Activated CD4-positive, alpha-beta T cell treated with anti-CD3 and anti-CD28 coated beads for 48 hours (primary cell): ENCODE measurements at places on chromosomes 6 and 20.

GRCh38 chr20:10110151-10110550 lies 75.4 kb downstream of the ANKEF1 start:
- no peak for DNase-seq

DNA sequence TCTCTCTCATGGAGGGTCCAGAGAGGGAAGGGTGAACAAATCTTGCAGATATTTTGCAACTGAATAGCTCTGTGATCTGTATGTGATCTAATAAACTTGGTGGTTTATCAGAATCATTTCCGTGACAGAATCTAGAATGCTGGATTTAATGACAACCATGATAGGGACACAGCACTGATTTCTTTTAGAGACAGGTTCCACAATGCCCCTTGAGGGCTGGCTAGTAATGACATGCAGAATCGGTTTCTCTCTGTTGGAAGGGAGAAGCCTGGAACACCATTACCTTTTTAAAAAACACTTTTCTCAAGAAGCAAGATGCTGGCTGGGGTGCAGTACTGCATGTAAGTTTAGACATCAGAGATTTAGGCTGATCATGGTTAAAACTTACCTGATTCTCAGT lies 313.4 kb downstream of the CDH26 start:
- no peak for DNase-seq

DNA sequence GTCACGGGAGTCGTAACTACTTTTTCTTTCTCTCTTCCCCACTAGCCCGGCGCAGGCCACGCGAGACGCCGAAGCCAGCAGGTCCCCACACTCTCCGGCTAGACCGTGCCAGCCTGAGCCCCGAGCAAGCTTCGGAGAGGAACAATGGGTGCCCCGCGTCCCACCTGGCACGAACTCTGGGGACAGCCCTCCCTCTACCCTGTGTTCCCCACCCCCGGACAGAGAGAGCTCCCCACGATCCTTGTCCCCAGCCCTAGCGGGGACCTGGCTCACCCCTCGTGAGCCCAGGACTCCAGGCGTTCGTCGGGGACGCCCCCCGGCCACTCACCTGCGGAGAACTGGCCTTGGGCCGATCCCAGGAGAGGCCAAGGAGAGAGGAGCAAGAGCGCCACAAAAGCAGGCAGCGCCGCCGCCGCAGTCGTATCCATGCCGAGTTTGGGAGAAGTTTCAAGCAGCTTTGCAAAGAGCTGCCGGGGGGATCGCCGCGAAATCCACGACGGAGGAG lies 416 bp downstream of the PTPRK start:
- peak; percentile 37 for DNase-seq

GRCh38 chr6:148311966-148312669 lies 30.5 kb upstream of the SASH1 start:
- no peak for DNase-seq

DNA sequence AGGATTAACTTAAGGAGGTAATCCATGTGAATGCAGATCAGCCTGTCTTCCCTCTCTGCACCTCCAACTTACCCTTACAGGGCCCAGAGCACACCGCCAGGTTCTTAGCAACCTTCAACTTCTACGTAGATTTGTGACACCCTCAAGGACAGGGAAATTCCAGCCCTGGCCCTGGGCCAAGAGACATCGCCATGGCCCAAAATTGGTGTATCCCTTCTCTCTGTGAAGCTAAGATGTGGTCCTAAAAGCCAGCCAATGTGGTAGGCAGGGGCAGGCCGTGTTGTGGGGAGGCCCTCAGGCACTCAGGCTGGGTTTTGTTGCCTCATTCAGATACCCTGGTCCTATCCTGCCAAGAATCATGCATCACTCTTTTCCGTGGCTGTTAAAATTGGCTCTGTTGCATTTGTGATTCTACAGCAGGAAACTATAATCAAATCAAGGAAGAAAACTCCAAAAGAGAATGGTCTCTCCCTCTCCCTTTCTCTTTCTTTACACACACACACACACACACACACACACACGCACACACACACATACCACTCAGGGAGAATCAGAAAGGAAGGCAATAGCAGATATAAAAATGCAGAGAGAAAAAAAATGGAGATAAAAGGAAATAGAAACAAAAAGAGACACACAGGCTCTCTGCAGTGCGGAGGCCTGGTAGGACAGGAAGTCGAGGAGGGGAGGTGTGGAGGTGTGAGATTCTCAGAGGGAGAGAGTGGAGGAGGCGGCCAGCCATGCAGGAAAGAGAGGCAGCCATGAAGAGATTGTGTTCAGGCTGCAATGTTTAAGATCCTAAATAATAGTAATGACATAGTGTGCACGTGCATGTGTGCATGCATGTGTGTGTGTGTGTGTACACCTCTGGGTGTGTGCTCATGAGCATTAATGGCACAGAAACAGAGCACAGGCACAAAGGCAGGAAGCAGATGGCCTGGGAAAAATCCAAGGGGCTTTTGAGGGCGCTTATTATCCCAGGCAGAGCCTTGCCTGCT lies 201.8 kb upstream of the LRFN2 start:
- peak; percentile 43 for DNase-seq

DNA sequence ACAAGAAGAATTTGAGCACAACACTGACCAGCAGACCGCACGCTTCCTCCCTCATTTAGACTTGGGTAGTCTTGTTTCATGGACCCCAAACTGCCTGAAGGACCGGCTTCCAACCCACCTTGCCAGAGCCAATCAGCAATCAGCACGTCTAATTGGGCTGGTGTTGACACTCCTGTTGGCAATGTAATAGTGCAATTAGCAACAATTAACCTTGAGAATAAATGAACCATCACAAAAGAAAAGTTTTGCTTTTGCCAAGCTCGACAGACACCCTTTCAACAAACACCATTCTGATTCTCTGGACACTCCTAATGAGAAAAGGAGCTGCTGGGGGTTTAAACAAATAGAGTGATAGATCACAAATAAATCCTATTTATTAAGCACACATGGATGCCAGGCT lies 61.0 kb downstream of the EDN3 start:
- no peak for DNase-seq

GRCh38 chr20:41141153-41141815 lies 3.9 kb downstream of the PLCG1 start:
- no peak for DNase-seq

DNA sequence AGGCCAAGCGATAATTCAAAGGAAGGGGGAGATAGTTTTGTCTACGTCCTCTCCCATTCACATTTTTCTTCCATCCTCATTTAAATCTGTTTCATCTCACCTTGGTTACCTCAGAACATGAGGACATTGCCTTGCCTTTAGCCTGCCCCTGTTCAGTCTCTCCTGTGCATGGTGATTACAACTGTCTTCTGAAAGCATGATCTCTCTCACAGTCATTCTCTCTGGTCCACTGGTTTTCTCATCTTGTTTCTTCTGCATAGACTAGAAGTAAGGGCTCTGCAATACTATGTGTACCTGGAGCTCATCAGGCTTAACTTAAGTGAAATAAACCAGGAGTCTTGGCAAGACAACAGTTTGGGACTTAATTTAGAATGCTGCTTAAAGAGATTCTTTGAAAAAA lies 31.4 kb downstream of the CLVS2 start:
- no peak for DNase-seq

GRCh38 chr20:33656783-33657703 lies 5.1 kb upstream of the C20orf144 start:
- no peak for DNase-seq

- DNase-seq: no peak
Observed at GRCh38 chr6:152309006-152309405, 328.2 kb downstream of the SYNE1 start.

- no peak for DNase-seq
Observed at GRCh38 chr6:32519118-32519909, 10.8 kb downstream of the HLA-DRB5 start.

GRCh38 chr6:79335133-79335674 lies 100.7 kb upstream of the HMGN3 start:
- DNase-seq: no peak

DNA sequence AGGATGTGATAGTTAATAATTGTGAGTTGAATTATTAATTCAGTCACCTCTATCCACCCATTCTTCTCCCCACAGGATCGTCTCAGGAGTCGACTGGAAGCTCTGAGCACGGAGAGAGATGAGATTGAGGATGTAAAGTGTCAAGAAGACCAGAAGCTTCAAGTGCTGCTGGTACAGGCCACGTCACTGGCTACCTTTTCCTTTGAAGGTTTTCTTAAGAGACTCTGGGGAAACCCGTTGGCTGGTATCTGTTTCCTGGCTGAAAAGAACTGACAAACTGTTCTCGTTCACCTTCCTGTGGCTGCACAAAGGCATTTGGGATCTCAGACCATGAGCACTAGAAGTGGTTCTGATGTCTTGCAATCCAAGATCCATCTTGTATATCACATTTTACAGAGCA lies 3.8 kb downstream of the TRIM15 start:
- peak; percentile 35 for DNase-seq

DNA sequence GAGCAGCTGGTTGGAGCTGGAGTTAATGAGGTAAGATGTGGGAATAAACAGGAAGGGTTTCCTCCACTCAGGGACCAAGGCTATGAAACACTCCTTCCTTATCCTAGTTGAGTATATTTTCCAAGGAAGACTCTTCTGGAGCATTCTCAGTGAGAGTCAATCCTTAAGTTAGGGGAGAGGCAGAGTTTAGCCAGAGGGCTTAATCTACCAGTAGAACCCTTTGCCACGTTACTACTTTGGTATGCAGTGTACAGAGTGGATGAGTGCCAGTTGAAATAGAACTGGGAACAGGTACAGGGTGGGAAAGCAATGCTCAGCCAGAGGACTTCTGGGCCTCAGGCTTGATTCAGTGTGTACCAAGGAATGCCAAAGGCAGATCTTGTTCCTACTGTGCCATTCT lies 114.3 kb downstream of the UBE3D start:
- DNase-seq: no peak

GRCh38 chr6:106997392-106998158 lies 23.0 kb upstream of the CD24 start:
- peak; percentile 71 for DNase-seq

DNA sequence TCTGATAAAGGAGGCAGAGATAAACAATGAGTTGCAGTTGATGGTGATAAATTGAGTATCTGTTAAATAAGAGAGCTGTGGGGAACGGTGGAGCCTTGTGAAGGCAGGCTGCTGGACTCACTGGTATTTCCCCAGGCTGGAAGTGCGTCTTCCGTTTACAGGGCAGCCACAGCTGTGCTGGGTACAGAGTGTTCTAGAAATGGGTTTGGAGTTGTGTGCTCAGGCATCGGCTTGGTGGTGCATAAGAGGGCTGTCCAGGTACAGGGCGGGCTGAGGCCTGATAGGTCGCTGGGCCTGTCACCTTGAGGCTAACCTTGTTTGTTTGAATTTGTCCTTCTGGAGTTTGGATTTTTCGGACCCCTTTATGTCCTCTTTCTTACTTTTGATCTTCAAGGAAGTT lies 39.3 kb downstream of the ARID1B start:
- no peak for DNase-seq

DNA sequence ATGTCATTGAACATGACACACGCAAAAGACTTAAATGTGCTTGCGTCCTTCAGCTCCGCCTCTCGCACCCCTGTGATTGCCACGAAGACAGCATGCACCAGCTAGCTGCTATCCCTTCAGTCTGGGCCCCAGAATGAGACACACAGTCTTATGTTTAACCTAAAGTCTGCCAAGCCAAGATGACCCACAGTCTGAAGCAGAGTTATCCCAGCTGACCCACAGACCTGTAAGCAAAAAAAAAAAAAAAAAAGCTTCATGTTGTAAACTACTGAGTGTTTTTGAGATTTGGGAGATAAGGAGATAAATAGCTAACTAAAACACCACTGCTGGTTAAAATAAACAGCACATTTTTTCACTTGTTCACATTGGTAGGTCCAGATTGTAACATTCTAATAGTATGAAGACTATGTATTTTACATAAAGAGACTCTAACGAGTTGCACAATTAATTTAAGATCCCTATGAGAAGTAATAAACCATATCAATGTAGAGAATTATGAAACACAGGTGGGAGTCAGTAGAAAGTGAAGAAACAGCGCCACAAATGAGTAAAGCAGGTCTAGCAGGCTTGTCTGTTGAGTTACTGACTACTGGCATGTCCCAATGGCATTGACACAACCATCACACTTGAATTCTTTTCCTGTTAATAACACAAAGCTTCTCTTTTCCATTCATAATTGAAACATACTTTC lies 47.4 kb upstream of the CCDC28A start:
- no peak for DNase-seq

DNA sequence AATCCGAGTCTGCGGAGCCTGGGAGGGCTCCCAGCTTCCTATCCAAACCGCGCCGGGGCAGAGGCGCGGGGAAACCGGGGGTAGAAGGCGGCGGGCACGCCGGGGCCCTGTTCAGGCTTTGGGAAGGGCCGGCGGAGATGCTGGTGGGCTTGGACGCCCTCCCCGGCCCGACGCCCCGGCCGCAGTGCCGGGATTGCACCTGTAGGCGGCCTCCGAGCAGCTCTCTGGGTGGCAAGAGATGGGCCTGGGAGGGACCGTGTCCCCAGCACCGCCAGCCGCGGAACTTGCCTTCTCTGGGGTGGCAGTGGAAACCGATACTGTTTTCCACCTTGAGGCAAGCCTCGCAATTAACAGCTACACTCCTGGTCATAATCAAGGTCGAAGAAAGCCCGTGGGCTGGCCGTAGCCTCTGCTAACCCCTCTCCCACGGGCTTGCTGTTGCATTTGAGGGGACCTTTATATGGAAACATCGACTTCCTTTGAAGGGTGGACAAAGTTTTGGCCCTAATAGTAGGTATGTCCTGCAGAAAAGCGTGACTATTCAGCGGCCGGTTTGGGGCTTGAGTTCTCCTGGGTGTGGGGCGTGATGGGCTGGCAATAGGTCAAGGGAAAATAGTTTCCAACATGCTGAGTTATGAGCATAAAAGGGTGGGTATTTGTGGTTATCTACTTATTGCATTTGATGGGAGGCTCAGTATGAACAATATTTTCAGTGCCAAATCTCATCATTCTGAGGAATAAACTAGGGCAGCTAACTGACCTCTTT lies 1.1 kb upstream of the JAG1 start:
- DNase-seq: peak; percentile 65

DNA sequence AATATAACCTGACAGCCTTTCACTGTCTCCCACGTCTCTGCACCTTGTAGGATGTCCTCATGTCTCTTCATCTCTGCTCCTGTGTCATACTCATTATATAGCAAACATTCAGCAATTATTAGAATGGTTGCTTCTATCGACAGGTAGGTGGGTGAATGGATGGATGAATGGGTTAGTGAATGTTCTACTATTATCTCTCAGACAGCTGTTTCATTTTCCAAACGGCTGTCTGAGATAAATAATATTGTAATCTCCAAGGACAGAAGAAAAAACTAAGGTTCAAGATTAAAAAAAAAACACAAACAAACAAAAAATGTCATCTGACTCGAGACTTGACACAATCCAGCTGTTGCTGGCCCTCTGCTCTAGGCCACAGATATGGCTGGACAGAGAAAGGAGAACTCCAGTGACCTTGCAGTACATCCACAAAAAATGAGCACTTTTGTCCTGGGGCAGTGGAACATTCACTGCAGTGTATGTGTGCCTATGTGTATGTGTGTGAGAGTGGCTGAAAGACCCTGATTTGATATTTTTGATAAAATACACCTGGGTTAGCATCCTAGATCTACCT lies 2.1 kb downstream of the HNF4A start:
- no peak for DNase-seq

GRCh38 chr6:145042559-145042958 lies 692.8 kb downstream of the EPM2A start:
- DNase-seq: peak; percentile 2

- DNase-seq: no peak
Observed at GRCh38 chr20:2276015-2276414, 19.8 kb upstream of the TGM3 start.
